ENCODE measurements at places on chromosomes 5 and 9.

DNA sequence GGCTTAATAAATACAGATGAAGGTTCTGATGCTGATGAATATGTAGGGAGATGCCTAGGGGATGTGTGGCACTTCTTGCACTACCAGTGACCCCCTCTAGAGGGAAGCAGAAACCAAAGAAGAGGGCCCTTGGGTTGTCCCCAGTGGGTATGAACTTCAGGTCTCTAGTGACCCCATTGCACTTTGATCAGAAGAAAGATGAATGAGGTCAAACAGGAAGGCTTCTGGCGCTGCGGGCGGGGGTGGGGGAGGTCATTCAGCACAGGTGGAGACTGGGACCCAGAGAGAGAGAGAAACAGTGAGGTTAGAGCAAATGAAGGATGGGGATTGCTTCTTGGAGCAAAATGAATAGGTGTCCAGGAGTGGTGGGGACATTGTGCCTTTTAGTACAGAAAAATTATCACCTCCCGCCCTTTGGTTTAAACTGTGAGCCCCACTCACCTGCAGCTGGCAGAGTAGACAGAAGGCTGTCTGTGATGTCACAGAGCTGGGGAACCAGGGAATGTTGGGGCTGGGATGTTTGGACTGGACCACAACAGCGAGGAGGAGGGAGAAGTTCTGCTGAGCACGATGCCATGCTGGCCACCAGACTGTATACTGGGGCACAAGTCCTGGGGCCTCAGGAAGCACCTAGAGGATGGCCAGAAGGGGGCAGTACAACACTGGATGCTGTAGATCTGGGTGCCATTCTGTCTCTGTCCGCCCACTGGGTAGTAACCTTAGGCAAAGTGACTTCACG is at the start of gene TEX48:
TSS of gene TEX48 (minus strand) at position 599 of the 739 bp plus-strand sequence. CDS start 10,469 bp downstream, outside the sequence.
- peak; percentile 74 for DNase-seq

- DNase-seq, result no peak
These were observed 2.5 kb downstream of the OR13F1 start for GRCh38 chr9:104506565-104506964.

DNA sequence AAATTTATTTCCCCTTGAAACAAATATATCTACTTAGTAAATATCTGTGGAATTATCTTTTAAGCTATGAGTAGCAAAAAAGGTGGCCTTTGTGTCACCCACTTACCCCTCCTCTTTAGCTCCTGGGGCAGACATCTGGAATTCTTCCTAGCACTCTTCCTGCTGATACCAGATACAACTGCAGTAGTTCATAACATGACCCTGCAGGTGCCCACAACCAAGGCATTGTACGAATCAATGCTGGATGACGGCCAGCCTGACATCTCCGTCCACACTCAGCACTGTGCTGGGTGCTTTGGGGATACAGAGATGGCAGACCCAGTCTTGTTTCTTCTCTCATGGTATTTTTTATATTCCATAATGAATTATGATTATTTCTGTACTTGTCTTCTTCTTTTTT is 152.3 kb downstream of the GOLPH3 start:
- no peak for DNase-seq

- no peak for DNase-seq
These were observed 36.6 kb downstream of the ACER2 start for GRCh38 chr9:19445452-19445851.

- no peak for DNase-seq
These were observed 135.9 kb downstream of the GADD45G start for GRCh38 chr9:89740722-89741121.

GRCh38 chr5:116605310-116606070 is 30.9 kb upstream of the SEMA6A start:
- DNase-seq, result no peak

DNA sequence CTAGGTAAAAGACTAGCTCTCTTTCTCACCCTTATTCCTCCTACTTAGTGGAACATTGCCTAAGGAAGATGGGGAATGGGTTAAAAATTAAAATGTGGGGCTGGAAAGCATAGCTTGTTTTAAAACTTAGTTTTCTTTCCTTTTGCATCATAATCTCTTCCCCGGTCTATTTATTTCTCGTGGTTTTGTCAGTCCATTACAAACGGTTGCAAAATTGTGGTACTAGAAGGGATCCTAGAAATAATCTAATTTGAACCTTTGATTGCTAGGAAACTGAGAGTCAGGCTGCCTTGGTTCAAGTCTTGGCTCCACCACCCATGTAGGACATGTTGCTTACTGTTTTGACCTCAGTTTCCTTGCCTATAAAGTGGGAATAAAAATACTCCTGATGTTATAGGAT is 1.3 kb downstream of the IL31RA start:
- DNase-seq, result no peak

DNA sequence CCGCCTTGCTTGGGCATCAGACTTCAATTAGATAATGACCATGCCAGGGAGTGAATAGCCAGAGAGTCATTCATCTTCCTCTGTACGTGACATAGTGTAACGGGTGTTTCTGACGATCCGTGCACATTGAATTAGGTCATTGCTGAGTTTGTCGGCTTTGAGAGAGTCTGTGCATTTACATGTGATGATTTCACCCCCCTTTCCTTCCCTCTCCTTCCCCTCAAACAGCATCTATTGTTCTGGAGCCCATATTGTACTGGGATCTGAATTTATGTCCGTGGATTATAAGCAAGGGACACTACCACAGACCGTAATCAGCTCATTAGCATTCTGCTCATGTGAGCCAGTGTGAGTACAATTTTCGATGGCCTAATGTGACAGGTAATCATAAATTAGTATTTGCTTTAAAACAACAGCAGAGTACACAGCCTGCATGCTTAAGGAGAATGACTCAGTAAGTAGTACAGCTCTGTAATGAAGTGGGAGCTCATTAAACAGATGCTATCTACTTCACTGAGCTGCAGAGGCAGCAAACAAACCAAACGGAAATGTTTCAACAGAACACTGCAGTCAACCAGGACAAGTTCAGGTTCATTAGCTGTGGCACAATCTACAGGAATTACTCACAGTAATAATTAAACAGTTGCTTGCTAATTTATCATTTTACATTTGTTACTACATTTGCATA is 302.1 kb downstream of the CSNK1G3 start:
- peak; percentile 83 for DNase-seq

DNA sequence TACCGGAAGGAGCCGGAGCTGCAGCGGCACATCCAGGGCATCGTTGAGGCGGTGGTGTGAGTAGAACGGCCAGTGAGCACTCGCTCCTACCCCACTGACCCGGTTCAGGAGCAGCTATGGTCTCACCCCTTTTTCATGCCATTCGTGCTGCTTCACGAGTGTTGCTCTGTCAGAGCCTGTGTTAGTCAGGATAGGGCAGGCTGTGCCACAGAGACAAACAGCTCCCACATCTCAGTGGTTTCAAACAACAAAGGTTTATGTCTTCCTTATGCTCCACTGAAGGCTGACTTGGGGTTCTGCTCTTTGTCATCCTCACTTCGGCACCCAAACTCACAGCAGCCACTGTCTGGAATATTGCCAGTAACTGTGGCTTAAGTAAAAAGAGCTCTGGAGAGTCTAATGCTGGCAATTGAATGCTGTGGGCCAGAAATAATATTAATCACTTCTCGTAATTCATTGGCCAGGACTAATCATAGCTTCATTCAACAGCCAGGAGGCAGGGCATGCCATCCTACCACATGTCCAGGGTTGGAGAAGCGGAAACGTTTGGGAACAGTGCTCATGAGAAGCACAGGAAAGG is 28.4 kb downstream of the ARHGEF37 start:
- DNase-seq, result no peak

GRCh38 chr9:84978661-84979060 is 309.1 kb downstream of the NTRK2 start:
- no peak for DNase-seq

- DNase-seq, result peak; percentile 21
These were observed 417 bp downstream of the SRD5A1 start for GRCh38 chr5:6633469-6634245.

GRCh38 chr9:132027752-132028663 is 51.7 kb downstream of the MED27 start:
- DNase-seq, result no peak

DNA sequence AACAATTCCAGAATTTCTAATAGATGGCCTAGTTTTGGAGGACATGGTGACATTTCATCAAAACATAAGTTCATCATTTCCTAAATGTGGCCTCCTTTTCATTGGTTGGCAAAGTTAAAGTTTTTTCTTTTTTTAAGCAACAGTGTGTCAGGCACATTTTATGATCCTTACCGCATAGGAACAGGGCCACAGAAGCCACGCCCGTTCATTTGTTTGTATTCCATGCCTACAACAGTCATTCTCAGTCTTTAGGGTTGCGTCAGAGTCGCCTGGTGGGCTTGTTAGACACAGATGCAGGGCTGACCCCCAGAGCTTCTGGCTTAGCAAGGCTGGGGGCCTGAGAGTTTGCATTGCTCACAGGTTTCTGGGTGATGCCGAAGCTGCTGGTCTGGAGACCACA is 130.2 kb downstream of the HSD17B3 start:
- no peak for DNase-seq

DNA sequence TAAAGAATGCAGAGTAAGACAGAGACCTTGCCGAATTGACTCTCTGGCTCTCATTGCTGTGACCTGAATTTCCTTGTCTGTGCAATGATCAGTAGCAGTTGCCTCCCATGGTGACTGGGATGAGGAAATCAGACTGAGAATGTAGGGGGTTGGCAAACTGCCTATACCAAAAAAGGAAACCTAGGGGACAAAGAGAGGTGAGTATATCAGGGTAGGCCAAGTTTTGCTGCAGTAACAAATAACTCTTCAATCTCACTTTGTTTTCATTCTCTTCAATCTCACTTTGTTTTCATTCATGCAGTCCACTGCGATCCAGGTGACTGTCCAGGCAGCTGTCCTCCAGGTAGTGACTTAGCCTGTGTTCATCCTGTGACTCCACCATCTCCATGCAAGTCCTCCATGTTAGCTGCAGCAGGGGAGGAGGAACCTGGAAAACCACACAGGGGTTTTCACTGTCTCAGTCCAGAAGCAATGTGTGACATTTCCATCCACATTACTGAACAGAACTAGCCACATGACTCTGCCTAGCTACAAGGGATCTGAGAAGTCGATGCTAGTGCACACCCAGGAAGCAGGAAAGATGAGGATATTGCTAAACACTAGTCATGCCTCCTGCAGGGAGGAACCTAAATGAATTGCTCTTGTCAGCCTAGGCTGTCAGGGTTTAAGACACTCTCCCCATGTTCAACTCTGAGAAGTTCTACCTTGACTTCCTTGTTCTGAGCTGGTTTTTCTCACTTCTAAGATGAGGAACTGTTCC is 26.0 kb downstream of the TMEM174 start:
- no peak for DNase-seq

DNA sequence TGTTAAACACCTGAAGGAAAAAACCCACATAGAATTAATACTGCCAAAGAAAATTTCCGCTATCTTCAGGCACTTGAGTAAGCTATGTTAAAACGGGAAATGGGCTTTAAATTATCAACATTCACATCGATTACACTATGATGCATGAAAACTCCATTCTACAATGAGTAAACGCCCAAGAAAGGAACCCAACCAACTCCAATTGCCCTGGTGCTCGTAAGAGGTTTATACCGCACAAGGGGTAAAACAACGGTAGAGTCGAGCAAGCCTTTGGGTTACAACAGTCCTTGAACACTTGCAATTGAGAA is 1.0 kb downstream of the AGTPBP1 start:
- DNase-seq, result no peak

DNA sequence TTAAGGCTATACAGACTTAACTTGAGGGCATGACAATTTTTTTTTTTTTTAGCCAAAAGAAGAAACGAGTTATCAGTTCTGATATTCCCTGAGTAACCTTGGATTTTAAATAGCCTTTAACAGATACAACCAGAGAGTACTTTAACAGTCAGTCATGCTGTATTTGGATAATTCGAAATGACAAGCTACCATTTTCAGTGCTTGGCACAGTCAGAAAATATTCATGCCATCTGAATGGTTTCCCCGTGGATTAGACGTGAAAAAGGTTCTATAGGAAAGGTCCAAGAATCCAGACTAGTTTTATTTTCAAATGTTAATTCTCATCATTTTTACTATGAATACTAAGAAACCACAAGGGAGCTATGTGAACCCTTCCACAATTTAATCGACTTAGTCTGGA is 165.7 kb downstream of the PAM start:
- no peak for DNase-seq

DNA sequence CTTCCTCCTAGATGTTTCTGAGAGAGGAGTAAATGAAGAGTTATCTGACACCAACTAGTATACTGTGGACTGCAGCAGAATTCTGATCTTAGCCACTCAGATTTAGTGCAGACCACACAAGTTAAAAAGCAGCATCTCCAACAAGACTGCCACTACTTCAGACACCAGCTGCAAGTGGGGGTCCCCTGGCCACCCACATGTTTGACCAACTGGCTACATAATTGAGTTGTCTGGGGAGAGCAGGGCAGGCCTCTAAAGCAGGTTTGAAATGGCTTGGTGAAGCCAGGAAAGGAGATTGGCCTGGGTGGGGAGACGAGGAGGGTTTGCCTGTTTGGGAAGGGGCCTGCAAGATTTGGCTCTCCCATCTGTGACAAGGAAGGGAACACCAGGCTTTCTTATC is 40.5 kb upstream of the FAM81B start:
- DNase-seq, result no peak

DNA sequence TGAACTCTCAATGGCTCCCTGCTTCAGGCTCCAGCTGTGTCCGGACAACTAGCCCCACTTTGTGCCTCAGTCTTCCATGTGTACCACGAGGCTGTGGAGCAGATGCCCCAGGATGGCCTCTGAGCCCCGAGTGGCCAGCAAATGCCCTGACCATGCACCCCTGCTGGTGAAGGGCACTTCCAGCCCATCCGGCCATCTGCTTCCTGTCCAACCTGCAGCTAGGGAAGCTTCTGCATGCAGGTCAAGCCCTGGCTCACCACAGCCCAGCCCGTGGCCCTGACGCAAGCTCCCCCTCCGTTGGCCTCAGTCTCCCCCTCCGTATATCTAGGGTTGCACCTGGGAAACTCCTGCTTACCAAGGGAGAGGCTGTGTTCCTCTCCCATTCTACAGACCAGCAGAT is 4.8 kb downstream of the NINJ1 start:
- no peak for DNase-seq

DNA sequence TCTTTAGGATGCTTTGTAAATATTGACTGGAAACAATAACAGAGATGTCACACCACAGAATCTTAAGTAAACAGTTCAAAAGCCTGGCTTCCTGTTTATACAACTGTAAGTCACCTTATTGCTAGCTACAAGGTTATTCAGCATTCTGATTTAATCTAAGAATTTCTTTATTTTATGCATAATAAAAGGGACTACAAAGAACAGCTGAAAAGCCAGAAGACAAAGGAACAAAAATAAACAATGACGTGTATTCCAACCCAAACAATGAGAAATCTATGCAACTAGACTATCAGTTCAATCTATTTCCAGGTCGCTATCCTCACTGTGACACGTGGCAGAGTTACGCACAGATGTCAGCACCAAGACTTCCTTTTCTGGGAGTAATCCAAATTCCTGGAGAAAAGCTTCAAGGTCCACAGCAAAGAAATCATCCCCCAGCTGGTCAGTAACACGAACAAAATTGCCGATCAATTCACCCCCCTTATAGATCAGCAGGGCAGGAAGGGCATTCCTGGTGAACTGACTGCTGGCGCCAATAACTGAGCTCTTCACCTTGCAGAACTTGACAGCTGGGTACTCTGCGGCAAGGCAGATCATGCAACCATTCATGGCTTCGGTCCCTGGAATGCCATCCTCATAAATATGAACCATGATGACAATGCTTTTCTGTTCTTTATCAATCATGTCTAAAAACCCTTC is 8.4 kb downstream of the PDCL start:
- DNase-seq, result no peak
